ENCODE measurements at places on chromosomes 3 and 15.
A peak's percentile ranks its signal among the peaks of the same experiment; 100 is the strongest.

DNA sequence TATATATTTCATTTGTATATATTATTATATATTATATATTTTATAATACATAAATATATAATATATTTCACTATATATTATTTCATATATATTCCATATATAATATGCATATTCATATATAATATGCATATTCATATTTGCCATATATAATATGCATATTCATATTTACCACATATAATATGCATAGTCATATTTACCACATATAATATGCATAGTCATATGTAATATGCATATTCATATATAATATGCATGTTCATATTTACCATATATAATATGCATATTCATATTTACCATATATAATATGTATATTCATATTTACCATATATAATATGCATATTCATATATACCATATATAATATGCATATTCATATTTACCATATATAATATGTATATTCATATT is 51.2 kb upstream of the GATA2 start:
- no peak for DNase-seq

- DNase-seq = no peak
These were observed 10.6 kb downstream of the EIF4E3 start for GRCh38 chr3:71714595-71714994.

GRCh38 chr15:92667287-92667904 is 11.8 kb upstream of the FAM174B start:
- DNase-seq = no peak

DNA sequence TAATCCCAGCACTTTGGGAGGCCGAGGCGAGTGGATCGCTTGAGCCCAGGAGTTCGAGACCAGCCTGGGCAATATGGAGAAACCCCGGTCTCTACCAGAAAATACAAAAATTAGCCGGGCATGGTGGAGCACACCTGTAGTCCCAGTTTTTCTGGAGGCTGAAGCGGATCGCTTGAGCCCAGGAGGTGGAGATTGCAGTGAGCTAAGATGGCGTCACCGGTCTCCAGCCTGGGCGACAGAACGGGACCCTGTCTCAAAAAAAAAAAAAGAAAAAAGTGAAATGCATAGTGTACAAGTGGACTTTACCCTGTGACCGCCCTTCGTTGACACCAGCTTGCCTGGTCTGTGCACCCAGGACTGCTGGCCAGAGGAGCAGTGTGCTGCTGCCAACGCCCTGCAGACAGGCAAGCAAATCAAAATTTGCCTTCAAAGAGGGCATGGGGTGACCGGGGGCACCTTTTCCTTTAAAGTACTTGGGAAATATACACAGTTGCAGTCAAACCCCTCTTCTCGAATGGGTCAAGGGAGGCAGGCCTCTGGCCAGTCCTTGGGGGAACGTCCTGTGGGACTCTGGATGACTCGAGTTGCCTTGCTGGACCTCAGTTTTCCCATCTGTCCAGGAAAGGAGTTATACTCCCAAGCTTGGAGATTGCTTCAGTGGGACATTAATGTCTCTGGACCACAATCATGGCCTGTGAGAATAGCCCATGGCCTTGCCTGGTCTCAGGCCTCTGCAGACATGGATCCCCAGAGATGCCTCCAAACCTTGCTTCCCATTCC is 1.0 kb downstream of the XYLB start:
- DNase-seq = no peak

DNA sequence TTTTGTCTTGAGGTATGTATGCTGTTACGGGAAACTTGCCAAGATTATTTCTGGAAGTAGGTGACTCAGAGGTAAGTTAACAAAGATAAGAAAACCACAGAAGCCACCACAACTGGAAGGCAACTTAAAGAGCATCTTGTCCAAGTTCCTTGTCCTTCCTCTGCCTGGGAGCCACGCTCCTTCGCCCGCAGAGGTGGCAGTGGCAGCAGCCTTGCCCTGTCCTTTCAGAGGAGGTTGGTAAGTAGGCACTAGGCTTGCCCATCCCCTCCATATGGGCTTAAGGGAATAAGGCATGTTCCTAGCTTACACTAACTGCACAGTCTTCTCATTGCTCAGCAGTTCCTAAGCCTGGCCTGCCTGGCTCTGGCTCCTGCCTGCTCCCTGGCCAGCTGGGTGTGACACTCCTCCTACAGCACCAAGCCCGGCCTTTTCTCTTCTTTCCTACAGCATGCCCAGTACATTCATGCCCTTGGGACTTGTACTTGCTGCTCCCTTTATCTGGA is 48.0 kb upstream of the RAB6B start:
- DNase-seq = no peak

GRCh38 chr3:42081838-42082473 is 9.2 kb upstream of the TRAK1 start:
- DNase-seq = no peak

GRCh38 chr3:124714223-124714853 is 15.9 kb upstream of the UMPS start:
- DNase-seq = no peak

- no peak for DNase-seq
These were observed 24.4 kb upstream of the COPG1 start for GRCh38 chr3:129224984-129225393.

- peak; percentile 75 for DNase-seq
These were observed 156.4 kb upstream of the CBLB start for GRCh38 chr3:106025151-106025722.

- DNase-seq = no peak
These were observed 13.8 kb upstream of the ADPGK start for GRCh38 chr15:72797338-72797689.
